ENCODE measurements at places on chromosomes 1 and 21.

DNA sequence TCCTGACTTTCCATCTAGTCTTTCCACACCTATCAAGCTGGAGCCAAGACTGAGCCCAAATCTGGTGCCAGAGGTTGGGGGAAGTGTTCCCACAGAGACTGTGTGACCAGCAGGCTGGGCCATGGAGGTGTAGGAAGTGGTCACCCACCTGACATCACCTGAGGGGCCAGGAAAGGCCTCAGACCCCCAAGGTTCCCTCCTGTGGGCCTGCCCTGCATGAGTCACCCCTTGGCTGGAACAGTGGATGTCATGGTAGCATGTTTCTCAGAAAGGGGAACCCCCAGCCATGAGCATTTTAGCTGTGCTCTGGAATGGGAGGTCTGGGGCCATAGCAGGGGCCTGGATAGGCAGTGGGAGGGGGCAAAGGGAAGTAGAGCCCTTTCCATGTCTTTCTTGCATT, 5.7 kb upstream of the TNFRSF8 start:
- ATAC-seq = no peak

DNA sequence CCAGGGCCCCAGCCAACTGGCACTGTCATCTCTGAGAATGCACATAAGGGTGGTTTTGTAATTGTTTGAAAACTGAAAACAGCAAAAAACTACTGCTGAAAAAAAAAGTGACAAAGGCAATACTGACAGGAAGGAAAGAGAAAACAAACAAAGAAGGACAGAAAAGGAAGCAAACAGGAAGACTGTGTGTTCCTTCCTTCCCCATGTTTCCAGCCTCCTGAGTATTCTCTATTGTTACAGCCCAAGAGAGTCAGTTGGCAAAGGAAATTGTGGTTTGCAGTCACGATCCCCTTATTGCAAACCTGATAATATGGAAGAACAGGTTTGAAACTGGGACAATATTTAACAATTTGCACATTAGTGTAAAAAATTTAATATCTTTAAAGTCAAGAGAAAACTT, 1177.6 kb downstream of the PLA2G4A start:
- no peak for ATAC-seq

DNA sequence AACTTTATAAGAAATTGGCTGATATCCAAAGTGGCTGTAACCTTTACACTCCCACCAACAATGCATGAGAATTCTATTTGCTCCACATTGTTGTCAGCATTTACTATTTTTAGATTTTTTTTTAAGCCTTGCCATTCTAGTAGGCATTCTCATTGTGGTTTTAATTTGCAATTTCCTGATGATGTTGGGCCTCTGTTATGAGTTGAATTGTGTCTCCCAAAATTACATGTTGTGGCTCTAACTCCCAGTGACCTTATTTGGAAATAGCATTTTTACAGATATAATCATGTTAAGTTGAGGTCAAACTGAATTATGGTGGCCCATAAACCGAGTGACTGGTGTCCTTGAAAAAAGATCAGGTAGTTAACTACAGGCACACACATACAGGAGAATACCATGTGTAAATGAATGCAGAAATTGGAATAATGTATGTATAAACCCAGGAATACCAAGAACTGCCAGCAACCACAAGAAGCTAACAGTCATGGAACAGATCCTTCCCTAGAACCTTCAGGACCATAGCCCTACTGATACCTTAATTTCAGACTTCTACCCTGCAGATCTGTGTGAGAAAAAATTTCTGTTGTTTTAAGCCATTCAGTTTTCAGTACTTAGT, 348.8 kb upstream of the DAB1 start:
- ATAC-seq = no peak

- ATAC-seq = no peak
These were observed 262.1 kb downstream of the AKT3 start for GRCh38 chr1:243587823-243588560.

- no peak for ATAC-seq
These were observed 294.8 kb upstream of the ADAMTS5 start for GRCh38 chr21:27261676-27262075.

DNA sequence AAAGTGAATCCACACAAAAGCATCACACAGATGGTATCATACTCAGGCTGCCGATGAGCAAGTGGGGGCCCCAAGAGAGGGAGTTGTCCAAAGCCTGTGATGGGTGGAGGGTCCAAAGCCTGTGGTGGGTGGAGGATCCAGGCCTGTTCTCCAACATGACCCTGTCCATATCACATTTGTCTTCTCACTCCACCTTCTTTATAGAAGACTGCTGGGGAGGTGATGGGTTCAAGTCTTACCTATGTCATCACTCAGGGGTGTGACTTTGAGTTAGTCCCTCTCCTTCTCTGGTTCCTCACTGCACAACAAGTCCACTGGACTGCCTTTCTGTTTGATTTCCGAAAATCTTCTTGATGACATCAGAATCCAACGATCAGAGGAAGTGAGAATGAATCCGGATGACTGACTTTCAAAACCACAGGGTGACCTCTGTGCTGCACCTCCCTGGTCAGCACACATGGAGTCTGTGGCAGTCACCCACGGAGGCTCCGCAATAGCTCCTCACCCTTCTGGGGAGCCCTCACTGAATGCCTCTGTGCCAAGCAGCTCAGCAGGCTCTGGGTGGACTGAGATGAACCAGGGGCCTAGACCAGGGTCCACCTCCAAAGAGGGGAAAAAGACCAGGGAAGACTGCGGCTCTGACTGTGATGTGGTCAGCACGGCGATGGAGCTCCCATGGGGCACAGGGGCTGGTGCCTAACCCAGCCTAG, 166.8 kb downstream of the HIVEP3 start:
- ATAC-seq = peak; percentile 48

- ATAC-seq = no peak
These were observed 49.1 kb downstream of the MCOLN2 start for GRCh38 chr1:84947536-84948410.

DNA sequence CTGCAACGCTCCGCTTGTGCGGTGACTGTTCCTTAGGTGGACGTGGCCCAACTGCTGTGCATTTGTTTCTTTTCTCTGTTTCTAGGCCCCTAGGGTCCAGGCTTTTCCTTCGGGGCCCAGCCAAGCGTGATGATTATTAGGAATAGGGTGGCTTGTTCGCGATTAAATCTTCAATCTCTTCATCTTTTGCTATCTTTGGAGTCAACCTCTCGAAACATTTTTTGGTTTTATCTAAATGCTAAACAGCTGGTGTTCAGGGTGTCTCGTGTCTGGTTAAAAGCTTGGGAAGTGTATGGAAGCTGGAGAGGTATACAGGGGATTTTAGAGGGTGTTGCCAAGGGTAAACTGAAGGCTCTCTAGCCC, 844 bp upstream of the PLD5 start:
- no peak for ATAC-seq

GRCh38 chr21:35275776-35276175, 226.7 kb upstream of the RUNX1 start:
- no peak for ATAC-seq

GRCh38 chr21:33791073-33791472, 124.5 kb downstream of the ATP5PO start:
- ATAC-seq = no peak

DNA sequence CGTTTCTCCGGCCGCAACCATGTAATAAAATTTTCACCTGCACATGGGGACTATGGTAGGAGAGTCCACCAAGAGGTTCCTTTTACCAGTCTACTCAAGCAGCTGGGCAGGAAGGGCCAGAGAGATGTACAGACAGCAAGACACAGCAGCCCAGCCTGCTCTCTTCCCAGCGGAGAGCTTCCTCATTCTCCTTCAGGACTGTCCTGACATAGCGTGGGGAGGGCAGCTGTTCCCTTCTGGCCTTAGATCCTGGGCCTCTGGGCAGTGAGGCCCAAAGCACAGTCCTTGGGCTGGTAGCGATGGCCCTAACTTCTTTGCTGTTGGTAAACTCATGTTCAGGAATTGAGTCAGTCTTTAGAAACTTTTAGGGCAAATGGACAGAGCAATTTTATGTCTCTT, 89.1 kb downstream of the BCAR3 start:
- ATAC-seq = no peak

- no peak for ATAC-seq
These were observed 254.2 kb upstream of the VAMP3 start for GRCh38 chr1:7516929-7517328.

DNA sequence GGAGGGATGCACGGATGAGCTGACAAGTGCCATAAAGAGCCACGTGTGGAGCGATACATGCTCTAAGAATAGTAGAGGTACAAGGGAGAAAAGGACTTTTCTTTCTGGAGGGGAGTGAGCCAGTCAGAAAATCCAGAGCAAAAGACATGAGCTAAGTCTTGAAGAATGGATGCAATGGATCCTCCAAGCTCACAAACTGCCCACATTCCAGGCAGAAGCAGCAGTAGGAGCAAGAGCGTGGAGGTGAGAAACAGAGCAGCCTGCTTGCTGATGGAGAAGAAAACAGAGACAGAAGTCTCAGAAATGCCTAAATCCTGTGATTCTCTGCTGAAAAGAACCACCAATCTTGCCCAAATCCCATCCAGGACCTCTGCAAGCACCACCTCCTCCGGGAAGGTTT, 78.2 kb upstream of the RALGPS2 start:
- ATAC-seq = no peak

GRCh38 chr1:119766374-119766794, 2.3 kb downstream of the HMGCS2 start:
- peak; percentile 64 for ATAC-seq

DNA sequence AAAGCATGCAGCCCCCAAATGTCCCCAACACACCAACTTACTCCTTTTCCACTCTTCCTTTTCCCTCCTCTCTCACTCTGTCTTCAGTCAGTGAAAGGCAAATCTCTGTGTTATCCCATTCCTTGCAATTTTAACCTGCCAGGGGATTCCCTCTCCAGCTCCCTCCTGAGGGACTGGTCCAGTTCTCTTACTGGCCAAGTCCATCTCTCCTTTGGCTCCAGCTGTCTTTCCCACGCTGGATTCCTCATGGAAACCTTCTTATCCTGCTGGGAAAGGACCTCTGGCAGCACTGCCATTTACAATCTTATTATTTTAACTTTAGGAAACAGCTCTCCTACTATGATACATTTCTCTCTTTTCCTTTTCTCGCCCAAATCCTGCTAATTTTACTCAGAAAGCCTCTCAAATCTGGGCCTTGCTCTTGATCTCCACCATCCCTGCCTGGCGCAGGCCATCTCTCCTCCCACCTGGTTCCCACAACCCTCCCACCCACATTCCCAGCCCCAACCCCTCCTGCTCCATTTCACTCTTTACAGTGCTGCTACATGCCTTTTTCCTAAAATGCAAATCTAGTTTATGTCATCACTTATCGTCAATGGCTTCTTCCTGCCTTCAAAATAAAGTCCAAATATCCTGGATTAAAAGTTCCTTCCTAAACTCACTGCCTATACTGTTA, 72.7 kb upstream of the CNN3 start:
- no peak for ATAC-seq

GRCh38 chr1:107076841-107077240, 20.4 kb downstream of the PRMT6 start:
- ATAC-seq = no peak

DNA sequence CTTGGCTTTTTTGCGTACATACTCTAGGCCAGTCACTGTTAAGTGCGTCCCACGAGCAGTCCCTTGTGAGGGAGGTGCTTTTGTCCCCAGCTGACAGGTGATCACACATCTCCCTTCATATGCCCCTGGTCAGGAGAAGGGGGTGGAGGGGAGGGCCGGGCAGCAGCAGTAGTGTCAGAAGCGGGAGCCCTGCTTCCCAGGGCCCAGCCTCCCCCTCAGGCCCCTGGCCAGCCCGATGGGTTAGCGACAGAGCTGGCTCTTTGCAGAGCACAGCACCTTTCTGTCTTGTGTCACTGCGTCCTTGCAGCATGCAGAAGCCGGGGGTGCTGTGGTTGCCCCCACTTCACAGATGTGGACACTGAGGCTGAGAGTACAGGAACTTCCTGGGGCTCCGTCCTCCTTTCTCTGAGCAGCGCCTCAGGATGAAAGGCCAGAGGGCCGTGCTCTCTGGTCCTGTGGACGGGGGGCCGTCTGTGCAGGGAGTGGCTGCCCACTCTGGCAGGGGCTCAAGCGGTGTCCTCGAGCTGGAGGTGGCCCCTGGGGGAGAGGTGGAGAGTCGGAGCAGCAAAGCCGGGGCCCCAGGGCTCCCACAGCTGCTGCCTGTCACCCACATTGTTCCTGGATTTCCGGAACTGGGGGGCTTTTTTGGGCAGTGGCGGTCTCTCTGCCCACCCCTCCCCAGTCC, 5.9 kb downstream of the TMEM201 start:
- no peak for ATAC-seq

- no peak for ATAC-seq
These were observed 1.3 kb downstream of the ACTRT2 start for GRCh38 chr1:3022511-3022973.

- peak; percentile 84 for ATAC-seq
These were observed 63.4 kb downstream of the B3GALT5 start for GRCh38 chr21:39675993-39676661.

- no peak for ATAC-seq
These were observed 13.2 kb downstream of the CASP9 start for GRCh38 chr1:15510611-15511405.

GRCh38 chr1:90043586-90043985, 48.7 kb downstream of the ZNF326 start:
- ATAC-seq = no peak
